ENCODE measurements at places on chromosomes 3 and 15.

DNA sequence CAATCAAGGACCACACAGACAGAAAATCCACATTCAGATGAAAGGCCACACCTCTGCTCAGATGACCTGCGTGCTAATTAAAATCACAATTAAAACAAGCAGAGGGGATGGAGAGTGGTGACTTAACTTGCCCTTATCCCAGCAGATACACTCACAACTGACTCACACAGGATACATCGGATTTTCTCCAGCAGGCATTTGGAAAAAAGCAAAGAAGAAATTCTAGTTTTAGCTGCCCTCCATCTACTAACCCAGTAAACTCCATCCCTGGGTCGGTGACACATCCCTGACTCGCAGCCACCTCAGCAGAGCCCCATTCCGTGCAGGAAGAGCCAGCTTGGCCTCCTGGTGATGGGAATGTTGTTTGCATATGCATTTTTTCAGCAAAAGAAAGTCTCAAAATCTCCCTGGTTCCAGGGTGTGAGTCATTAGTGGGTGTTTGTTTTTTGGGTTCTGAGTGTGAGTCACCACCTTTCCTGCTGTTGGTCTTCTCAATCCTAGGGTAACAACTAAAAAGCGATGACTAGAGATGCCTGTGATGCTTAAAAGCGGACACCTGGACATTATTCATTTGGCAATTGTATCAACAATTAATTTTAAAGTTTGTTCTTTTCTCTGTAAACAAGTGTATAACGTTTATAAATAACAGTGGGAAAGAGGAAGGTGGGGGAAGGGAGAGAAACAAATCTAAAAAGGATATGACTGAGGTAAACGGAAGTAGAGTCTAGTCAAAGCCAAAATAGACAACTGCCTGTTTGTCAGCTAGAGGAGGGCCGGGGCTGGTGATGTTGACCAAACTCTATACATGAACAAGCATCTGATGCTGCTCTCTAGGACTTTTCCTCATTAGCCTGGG, 49.8 kb upstream of the SLC4A7 start:
- no peak for DNase-seq

- no peak for DNase-seq
These were observed 555.2 kb downstream of the MAGI1 start for GRCh38 chr3:65483480-65483879.

GRCh38 chr3:23791678-23792077, 14.1 kb upstream of the UBE2E1 start:
- no peak for DNase-seq

DNA sequence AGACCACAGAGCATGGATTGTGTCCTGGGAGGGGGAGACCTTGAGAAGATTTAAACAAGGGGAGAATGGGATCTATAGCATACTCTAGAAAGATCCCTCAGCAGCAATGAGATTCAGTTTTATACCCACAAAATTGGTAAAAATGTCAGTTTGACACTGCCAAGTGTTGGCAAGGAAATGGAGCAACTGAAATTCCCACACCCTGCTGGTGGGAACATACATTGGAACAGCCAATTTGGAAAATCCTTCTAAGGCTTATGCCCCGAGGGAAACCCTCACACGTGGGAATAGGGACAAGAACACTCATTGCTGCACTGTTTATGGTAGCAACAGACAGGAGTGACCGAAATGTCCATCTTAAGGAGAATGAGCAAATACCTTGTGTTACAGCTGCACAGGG, 5.0 kb upstream of the DNAJB8 start:
- no peak for DNase-seq

GRCh38 chr3:107344722-107345121, 32.5 kb upstream of the CCDC54 start:
- no peak for DNase-seq

DNA sequence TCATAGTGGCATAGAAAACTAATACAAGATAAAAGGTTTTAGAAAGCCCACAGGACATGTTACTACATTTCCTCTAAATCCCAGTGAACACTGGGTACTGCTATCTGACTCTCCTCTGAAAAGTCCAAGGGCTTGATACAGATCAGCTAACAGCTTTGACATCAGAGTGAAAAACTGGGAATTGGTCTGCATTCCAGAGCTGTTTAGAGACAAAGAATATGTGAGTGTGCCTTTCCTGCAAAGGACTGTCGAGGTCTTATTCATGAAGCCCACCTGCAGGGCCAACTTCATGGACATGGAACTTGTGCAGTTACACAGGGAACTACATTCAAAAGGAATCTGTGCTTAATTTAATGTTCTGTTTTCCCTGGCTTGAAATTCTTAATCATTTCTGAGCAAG, 5.2 kb upstream of the TMCO5A start:
- no peak for DNase-seq

DNA sequence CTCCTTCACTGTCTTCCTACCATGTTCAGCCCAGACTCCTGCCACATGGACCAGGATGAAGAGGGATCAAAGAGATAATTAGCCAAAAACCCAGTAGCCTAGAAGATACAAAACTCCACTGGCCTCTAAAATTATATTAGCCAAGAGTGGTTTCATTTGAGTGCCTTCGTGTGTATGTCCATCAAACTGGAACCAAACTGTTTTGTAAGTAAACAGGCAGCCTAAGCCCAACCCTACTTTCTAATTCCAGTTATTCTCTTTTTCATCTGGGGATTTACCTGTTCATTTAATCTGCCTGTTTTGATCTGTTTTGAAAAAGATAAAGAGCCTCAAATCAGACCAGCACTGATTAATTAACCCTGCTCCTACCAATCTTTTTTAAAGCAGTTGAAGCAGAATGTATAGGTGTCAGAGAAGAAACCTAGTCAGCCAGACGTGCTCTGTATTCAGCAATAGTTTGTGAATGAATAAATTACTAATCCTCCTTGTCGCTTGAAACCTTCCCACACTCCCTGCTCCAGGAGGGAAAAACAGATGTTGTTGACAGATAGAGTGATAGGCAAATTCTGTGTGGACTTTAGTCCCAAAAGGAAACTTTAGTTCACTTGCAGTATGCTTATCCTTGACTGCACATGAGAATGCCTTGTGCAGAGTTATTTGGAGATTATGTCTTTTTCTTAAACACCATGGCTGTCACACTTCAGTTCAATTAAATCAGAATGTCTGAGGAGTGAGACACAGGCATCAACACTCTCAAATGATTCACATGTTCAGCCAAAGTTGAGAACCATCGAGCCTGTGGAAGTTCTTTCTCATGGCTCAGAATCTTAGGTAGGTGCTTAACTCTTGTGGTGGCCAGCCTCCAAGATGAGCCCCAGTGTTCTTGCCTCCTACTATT, 55.5 kb upstream of the ZBED2 start:
- no peak for DNase-seq

DNA sequence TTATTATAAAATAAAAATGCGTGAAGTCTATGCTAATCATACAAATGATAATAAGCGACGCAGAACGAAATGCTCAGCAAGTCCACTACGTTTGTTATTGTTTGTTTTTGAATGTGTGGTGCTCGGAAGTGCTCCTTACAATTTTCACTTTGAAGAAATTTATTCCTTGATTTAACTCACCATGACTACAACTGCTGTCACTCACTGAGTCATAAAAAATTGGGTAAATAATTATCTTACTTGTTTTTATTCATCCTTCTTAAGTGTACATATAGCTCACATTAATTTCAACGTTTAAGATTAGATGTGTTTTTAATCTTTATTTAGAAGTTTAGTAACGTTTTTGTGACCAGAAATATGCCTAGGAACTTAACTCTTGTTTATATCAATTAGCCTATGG, 66.7 kb upstream of the NANOGP8 start:
- no peak for DNase-seq

- DNase-seq, result no peak
These were observed 129.8 kb downstream of the OSBPL10 start for GRCh38 chr3:31851278-31851677.

- DNase-seq, result no peak
These were observed 9.2 kb downstream of the CRTAP start for GRCh38 chr3:33122991-33123390.

GRCh38 chr15:55337160-55337559, 18.1 kb downstream of the PIGB start:
- no peak for DNase-seq

DNA sequence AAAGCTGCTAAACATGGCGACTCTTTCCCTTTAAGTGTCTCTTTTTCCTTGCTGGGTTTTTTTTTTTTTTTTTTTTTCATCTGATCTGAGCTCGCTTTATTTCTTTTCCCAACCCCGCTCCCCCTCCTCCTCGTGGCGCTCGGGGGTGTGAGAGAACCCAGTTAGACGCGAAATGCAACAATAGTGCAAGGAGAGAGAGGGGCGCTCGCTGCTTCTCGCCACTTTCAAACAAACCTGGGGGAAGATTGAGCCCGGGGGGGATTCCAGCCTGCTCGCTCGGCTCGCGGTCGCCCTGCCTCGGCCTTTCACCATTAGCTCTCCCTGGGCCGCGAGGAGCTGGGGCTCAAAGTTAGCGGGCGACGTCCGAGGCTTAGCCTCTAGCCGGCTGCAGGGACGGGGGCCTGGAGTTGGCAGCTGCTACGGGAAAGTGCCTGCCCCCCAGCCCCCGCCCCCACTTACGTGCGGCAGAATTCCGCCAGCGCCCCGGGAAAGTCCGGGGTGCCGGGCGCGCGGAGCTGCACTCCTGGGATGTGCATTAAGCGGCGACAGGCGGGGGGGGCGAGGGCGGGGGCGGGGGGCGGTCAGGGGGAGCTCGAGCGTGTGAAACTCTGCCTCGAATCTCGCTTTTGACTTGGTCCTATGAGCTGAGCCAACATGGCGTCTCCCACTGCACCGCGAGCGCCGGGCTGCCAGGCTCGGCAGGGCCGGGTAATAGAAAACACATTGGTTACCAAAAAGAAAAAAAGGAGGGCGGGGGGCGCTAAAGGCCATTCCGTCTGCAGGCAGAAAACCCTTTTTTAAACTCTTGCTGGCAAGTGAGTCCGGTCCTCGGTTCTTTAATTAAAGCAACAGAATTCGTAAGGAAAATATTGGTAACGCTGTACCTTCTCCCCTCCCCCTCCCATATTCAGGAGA, 10.4 kb downstream of the NR2F2 start:
- no peak for DNase-seq

DNA sequence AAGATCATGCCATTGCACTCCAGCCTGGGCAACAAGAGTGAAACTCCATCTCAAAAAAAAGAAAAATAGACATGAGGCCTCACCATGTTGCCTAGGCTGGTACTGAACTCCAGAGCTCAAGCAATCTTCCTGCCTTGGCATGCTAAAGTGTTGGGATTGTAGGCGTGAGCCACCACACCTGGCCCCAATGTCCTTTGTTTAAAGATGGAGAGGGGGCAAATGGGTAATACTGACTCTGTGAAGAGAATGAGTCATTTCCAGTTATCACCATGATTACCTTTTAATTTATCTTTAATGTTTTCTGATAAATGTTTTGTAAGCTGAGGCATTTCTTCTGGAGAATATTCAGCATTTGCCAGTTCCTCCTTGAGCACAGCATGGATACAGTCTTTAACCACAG, 2.2 kb downstream of the DYNLT2B start:
- no peak for DNase-seq

GRCh38 chr3:128504963-128505730, 12.1 kb upstream of the GATA2 start:
- no peak for DNase-seq

DNA sequence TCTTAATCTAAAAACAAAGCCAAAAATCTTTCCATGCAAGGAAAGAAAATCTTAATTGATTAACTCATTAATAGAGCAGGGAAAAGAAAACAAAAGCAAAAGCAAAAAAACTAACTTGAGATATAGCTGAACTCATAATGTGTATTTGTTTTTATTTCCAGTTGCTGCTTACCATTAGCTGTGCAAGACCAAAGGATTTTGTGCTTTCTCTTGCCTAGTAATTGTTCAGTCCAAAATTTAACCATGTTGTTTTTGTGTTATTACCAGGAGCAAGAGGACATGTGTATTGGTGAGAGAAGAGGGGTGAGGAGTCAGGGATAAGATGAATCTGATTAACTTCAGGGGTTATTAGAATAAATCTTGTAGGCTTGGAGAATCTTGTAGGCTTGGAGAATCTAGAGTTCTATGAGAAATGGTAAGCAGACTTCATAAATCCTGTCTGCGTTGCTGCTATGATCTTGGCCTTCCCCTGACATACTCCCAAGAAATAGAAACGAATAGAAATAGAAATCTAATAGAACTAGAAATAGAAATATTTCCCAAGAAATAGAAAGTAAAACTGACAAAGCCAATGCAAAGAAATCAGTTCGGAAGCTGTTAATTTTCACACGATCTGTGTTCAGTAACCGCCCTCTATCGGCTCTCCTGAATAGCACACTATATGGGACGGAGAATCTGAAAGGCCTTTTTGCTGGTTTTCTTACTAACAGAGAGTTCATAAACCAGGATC, 72.6 kb upstream of the TNFSF10 start:
- no peak for DNase-seq

DNA sequence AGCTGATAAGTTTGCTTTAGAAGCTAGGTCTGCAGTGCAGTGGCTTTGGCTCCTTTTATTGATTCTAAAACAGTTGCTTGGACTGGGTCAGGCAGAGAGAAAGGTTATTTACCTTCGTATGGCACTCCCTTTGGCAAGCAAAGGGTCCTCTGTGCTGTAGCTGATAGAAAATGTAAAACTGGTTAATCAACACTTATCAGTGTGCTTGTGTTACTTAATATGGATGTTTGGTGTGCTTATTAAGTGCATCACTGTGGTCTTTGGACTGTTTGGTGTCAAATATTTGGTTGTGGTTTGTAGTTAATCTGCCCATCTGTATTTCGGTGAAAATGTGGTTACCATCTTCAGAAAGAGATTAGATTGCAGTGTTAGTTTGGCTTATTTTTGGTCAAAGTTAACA, 16.0 kb downstream of the UBE2E2 start:
- no peak for DNase-seq

DNA sequence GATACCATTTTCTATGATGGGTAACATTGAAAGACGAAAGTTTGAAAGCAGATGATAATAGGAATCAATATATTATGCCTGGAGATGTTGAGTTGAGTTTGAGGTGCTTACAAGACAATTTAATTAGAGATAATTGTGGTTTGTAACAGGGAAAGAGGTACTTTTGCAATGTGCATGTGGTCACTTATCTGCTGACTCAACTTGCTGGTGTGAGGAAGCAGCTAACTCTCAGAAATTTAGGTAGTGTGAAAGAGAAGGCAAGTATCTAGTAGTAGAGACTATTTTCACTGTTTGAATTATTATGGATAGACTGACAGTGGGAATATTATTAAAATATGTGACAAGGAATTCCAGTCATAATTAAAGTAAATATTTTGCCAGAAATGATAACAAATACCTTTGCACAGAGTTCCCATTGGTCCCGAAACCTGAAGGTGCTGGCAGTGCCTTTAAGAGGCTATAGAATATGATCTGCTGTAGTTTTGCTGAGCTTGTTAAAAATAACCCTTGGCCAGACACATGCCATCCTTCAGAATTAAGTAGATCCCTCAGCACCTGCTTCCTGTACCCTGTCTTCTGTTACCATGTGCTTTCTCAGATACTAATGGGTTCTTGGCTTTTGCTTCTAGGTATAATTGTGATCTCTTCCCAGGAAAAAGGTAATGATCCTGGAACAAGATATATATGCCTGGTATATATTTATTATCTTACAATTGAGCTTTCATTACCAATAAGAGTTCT, 315.9 kb downstream of the BCHE start:
- DNase-seq, result no peak

- no peak for DNase-seq
These were observed 859.6 kb downstream of the EPHA3 start for GRCh38 chr3:89966877-89967665.

- no peak for DNase-seq
These were observed 78.3 kb upstream of the SEMA6D start for GRCh38 chr15:47639042-47639441.

Measured in memory B cell (primary cell).